Hematopoietic multipotent progenitor cell treated with erythropoietin and hydrocortisone succinate and interleukin-3 and kit ligand, for 6 days (in vitro differentiated cells): ENCODE measurements at places on chromosomes 11 and 22.

DNA sequence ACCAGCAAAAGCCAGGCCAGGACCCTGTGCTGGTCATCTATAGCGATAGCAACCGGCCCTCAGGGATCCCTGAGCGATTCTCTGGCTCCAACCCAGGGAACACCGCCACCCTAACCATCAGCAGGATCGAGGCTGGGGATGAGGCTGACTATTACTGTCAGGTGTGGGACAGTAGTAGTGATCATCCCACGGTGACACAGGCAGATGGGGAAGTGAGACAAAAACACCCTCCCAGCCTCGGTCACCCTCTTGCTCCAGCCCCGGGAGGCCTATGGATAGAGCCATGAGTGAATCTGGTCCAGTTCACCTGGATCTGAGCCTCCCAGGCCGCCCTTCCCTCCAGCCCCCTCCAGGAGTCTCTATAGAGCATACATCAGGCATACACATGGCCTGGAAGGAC lies 115.2 kb upstream of the IGLL5 start:
- no peak for DNase-seq

DNA sequence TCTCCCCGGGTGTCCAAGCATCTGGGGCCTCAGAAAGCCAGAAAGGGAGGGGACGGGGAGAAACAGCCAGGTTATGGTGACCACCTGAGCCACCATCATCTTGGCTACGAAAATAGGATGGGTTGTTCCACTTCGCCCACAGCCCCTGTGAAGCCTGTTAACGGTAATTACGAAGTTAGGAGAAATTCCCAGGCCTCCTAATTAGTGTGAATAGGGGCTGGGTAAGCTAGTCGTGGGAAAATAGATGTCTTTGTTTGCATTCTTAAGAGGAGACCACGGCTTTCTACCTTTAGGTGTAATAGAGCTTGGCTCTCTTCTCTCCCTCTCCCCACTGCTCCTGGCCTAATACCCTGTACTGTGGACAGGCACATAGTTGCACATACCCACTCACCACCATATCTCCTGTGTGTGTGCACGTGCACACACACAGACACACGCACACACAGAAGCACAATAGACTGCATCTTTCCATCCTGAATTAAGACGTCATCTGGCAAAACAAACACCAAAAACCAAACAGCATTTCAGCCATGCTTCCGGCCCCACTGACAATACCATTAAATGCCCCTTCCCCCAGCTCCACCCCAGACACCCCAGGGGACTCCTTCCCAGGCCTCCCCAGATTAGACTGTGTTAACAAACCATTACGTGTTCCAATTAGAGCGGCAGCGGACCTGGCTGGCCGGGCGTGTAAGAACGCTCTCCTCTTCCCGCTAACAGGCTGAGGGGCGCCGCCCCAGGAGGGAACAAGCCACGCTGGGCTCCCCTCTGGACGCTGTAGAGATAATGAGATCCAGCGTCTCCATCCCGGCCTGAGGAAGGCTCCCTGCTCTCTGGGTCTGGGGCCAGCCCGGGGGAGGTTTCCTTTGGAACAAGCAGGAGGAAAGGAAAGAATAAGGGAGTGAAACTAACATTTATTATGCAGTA lies 72.8 kb downstream of the TP53I11 start:
- DNase-seq, result no peak

DNA sequence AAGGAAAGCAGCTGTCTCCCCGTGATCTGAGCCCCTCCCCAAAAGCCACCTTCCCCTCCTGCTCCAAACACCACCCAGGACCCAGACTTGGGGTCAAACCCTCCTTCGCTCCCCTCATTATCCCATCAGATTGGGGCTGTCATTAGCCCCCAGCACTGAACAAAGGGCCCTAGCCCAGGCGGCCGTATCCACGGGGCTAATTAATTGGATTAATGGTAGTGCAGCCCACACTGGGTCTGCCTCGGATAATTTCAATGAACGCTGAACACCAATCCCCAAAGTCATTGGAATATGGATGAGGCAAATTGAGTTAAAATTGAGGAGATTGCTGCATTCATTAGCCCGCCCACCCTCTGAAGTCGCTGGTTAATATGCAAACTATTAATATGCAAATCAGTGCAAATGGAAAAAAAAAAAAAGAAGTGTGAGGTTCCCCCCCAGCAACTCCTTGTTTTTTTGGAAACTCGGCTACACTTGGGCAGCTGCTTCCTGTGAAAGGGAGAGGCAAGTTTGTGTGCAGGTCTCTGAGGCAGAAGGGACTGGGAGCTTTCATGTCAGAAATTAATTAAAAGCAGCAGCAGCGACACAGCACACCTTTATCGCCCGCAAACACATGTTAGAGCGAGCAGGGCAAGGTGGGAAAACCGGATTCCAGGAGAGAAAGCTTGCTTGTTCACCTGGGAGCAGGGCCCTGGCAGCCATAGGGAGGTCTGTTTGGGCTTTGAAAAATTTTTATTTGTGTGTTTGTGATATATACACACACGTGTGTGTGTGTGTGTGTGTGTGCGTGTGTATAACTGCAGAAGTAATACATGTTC lies 517.8 kb downstream of the MIAT start:
- DNase-seq, result no peak

DNA sequence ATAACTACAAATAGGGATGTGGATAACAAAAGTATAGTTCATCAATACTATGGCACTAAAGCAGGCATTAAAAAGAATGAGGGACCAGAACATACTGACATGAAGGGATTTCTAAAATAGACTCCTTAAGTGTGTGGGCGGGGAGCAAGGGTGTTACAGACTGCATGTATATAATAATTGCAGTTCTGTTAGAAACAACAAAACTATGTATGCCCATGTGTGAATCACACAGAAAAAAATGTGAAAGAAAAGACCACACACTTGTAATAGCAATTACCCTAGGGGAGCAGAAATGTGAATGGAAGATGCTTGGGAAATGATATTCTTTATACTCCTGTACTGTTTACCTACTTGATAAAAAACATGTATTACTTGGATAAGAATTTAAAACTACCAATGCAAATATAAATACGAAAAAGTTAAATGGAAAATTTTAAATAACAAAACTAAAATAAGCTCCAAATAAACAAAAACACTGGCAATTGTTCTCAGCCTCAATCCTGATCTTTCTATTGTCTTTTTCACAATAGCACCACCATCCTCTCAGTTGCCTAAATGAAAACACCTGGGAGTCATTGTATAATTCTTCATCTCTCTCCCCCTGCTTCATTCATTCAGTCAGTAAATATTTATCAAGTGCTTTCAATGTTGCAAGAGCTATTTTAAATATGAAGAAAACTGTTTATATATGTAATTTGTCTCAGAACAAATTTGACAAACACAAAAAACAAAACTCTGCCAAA lies 129.8 kb downstream of the FCHSD2 start:
- no peak for DNase-seq

DNA sequence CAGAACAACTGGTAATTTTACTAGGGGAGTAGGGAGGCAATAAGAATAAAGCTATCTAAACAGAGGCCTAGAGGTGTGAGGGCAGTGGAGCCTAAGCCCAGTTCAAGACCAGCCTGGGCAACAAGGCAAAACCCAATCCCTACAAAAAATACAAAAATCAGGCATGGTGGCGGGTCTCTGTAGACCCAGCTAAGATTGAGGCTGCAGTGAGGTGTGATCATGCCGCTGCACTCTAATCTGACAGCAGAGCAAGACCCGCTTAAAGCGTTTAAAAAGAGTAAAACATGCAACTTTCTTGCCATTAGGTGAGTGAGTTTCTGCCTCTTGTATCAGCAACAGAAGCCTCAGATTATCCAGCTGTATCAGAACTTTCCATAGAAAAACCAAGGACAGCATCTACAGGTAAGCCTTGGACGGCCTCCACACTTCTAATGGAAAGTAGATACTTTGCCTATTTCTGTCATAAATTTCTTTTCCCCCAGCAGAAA lies 12.1 kb downstream of the TAF1D start:
- no peak for DNase-seq

DNA sequence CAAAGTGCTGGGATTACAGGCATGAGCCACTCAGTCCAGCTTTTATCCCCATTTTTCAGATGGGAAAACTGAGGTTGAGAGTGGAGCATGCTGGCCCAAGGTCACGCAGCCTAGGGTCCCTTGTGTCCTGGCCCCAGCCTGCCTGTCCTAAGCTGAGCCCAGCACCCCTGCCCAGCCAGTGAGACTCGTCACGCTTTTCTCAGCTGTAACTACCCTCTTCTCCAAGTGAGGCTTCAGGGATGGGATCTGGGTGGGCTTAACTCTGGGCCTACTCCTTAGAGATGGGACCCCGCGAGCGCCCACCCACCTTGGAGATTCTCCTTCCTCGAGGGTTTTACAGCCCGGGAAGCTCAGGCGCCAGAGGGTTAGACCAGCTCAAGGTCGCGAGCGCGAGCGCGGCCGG lies 390 bp upstream of the TMEM151A start:
- no peak for DNase-seq

DNA sequence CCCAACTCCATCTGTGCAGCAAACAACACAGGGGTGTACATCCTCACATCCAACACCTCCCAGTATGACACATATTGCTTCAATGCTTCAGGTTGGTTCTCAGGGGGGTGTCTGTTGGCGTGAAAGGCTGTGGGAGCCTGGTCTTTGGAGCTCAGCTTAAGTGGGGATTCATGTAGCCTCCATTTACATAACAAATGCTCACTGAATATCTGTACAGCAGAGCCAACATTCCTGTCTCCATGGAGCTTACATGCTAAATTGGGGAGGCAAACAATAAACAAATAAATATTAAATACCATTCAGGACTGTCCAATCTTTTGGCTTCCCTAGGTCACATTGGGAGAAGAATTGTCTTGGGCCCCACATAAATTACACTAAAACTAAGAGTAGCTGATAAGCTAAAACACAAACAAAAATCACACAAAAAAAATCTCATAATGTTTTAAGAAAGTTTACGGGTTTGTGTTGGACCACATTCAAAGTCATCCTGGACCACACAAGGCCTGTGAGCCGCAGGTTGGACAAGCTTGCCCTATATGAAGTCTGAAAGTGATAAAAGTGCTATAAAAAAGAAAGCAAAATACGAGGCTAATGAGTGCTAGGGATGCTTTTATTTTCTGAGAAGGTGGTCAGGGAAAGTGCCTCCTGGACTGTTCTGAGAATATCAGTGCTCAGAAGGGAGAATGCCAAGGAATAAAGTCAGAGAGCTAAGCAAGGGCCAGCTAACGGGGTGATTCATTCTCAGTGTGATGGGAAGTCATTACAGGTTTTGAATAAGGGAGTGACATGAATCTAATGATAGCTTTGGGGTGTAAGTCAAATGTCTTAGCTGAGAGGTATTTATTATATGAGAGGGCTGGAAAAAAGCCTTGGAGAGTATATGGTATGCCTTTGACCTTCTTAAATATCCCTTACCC lies 41.6 kb downstream of the CD44 start:
- no peak for DNase-seq

- no peak for DNase-seq
Observed at GRCh38 chr22:17114173-17114897, 6.8 kb downstream of the TMEM121B start.
